ENCODE measurements at places on chromosomes 16 and 17.

- DNase-seq = no peak
These were observed 481 bp downstream of the LYRM1 start for GRCh38 chr16:20901068-20901435.

GRCh38 chr16:28258567-28258966 is 33.8 kb upstream of the SBK1 start:
- no peak for DNase-seq

DNA sequence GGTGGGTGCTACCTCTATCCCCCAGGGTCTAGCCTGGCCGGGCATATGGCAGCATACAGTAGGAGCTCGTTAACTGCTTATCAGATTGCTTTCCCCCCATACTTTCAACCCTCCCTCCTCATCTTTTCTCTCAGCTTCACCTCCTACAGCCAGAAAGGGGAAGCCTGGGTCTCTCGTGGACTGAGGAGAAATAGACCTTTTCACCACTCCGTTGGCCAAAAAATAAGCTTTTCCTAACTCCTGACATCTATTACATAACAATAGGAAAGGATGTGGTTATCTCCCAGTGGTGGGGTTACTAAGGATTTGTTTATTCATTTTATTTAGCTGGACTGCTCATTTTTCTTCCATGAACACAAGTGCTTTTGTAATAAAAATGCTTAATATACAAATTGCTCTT is 9.0 kb upstream of the CXCL16 start:
- DNase-seq = no peak

- no peak for DNase-seq
These were observed 195.2 kb downstream of the AXIN2 start for GRCh38 chr17:65366102-65366844.

- DNase-seq = no peak
These were observed 129.4 kb downstream of the TANGO6 start for GRCh38 chr16:68972720-68973119.

DNA sequence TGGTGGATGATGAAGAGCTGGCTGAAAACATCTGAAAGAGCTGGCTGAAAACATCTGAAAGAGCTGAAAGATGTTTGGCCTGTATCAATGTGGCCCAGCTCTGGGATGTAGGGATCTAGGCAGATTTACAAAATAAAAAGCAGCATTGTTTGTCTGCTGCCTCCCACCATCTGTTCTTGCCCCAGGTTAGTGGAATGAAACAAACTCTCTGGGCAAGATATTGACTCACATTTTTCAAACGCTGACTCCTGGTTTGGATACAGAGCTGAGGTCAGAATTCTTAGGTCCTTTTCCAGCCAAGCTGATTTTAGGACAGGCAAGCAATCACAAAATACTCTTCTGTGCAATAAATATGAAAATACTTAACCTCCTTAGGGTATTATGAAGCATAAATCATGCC is 139.0 kb downstream of the STX8 start:
- no peak for DNase-seq

DNA sequence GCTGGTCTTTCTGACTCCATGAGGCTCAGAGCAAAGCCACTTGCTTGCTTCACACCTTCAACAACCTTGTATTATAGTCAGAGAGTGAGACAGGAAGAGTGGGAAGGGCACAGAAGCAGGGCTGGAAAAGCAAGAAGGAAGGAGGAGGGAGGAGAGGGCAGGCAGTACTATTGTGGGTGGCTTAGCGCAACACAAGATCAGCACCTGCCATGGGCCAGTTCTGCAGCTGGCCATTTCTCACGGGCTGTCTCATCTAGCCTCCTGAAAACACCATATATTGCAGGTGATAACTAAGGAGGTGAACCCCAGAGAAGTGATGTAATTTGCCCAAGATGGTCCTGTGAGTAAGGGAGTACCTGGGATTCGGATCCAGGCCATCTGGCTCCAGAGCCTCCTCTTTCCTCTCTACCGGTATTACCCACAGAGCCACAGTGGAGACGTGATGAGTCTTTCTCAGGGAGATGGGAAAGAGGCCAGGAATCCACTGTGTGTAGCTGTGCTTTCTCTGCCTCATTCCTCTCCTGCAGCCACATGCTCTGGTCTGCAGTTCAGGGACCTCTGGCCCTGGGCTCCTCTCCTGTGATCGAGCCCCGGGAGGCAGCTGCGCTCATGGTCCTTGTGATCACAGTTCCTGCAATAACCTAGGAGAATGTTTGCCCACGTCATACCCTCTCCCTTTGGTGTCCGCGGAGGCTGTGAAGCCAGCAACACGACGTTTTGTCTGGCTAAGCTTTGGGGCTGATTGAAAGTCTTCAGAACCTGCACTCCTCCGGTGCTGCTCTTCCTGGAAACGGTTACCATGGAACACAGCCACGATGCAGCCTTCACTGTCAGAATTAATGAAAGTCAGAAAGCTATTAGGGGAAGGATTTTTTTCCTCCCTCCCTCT is 178.1 kb upstream of the CCL2 start:
- DNase-seq = no peak

Data from NCI-H1105 treated with DMSO at 0.1 percent for 48 hours (cell line).